Activated CD4-positive, alpha-beta T cell treated with anti-CD3 and anti-CD28 coated beads for 24 hours (primary cell): ENCODE measurements at places on chromosomes 2 and 18.

DNA sequence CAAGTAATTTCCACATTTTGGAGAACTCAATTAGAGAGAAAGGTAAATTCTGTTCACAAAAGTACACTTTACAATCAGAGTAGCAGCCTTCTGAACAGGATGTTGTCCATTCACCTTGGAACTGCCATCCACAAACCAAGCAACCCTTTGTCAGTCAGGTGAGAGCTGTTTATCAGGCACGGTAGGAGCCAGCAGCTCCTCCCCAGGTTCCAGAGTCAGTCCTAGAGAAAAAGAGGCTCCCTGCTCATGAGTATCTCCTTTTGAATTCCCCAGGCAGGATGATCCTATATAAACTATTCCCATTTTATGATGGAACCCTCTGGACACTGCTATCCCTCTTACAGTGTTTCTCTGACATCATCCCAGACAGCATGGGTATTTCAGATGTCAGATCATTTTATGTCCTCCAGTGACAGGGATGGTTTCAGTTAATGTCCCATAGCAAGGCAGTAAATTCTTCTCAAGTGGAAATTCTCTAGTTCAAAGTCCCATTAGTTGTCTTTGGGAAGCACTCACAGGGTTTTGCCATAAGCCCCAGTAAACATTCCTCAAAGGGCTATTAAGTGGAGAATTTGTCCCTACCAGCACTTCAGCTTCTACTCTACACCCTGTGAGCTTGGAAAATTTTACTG is 34.5 kb upstream of the CSRNP3 start:
- DNase-seq, result no peak

GRCh38 chr2:37464067-37464466 is 119.6 kb downstream of the QPCT start:
- no peak for DNase-seq

DNA sequence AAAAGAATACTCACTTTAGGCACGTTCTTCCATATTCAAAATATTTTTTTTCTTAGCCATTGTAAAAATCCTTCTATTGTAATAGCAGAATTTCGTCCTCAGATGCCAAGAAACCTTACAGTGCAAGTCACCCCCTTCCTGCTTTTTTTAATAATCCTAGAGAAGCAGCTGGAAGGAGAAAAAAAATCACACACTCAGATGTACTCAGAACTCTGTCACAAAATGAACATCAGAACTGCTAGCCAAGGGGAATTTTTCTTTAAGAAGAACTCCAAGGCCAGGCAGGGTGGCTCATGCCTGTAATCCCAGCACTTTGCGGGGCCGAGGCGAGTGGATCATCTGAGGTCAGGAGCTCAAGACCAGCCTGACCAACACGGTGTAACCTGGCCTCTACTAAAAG is 127.3 kb upstream of the SPATS2L start:
- no peak for DNase-seq

- DNase-seq, result peak; percentile 40
These were observed 22.7 kb downstream of the GPR55 start for GRCh38 chr2:230902180-230902899.

- no peak for DNase-seq
These were observed 11.6 kb upstream of the RPE start for GRCh38 chr2:209990838-209991237.

DNA sequence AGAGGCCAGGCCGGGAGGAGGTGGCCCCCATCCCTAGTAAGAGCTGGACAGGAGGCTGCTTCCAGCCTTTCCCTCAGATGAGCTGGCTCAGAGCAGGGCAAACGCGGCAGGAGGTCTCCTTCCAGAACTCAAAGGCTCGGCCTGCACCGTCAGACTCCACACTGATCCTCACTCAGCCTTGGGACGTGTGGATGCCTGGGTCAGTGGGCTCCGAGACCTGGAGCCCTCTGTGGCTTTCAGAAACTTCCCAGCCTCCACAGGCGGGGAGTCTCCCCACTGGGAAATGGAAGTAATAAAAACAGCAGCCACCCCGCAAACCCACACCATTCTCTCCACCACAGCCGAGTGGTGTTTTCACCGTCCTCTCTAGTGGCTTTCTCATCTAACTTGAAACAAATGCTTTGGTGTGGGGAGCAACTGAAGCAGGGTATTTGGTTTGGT is 54.3 kb downstream of the INPP5D start:
- no peak for DNase-seq

DNA sequence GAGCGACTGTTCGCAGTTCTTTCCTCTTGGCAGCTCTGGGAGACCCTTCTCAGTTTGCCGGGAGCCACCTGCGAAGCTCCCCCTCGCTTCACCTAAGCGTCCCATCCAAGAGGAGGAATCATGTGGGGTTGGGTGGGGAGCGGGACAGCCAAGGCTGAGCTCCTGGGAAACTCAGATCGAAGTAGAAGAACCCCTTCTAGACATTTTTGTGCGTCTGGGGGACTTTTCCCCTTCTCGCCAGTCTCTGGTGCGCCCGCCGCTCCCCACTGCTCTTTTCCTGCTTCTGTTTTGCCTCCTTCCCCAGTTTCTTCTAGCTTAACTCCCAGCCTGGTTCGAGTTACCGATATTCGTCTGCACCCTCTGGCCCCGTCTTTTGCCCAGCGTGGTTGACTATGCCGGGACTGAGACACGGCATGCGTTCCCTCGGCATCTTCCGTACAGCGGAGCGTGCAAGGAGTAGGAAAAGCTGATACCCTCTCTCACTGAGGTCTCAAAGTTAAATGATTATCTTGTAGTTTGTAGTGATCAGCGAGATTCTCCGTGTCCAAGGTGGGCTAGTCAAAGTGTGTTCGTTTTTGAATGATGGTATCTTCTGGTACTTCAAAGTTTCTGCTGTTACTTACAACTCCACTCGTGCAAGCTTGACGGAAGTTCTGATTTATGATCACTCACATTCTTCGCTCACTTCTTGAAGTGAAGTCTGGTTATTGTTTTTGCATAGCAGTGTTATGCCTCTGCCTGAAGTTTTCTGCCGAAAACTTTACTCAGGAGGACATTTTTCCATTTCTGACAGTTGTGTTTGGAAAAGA is 664 bp downstream of the CAMKMT start:
- DNase-seq, result peak; percentile 6

DNA sequence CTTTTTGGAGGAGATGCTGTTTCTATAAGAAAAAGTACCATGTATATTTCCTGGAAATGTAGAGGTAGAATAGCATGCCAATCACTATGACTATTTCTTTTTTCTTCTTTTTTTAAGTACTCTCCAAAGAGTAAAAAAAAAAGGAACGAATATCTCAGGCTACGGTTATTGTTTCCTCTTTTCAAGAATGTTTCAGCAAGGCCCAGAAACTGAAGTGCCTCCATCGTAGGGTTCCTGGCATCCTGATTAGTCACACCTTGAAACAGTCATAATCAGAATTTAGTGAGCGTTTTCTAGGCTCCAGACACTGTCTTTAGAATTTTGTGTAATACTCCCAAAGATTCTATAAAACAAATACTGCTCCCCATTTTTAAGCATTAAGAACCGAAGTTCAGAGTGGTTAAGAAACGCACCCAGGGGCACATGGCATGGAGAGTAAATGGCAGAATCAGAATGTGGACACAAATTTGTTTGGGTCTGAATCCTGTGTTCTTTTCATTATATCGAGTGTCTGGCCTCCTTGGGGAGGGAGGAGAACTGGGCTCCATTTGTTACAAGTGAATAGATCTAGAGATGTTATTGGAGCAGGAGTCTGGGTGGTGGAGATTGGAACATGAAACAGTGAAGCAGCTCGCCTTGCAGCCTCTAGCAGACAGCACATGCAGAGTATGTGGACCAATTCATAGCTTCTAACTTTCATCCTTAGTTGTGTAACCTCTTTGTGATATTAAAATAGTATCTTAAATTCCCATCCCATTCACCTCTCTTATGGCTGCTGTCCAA is 26.7 kb downstream of the ZEB2 start:
- DNase-seq, result no peak

GRCh38 chr18:11136241-11136640 is 13.1 kb downstream of the PIEZO2 start:
- no peak for DNase-seq

GRCh38 chr18:11383381-11383780 is 226.0 kb upstream of the SLC35G4 start:
- DNase-seq, result no peak

DNA sequence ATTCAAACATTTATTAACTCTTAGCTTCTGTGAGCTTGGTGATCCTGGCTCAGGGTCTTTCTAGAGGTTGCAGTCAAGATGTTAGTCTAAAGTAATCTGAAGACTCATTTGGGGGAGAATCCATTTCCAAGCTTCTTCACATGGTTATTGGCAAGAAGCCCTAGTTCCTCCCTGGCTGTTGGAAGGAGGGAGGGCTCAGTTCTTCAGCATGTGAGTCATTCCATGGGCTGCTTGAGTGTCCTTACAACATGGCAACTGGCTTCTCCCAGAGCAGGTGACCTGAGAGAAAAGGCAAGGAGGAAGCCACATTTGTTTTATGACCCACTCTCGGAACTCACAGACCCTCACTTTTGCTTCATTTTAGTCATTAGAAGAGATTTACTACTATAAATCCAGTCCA is 10.6 kb upstream of the C2orf74 start:
- no peak for DNase-seq

DNA sequence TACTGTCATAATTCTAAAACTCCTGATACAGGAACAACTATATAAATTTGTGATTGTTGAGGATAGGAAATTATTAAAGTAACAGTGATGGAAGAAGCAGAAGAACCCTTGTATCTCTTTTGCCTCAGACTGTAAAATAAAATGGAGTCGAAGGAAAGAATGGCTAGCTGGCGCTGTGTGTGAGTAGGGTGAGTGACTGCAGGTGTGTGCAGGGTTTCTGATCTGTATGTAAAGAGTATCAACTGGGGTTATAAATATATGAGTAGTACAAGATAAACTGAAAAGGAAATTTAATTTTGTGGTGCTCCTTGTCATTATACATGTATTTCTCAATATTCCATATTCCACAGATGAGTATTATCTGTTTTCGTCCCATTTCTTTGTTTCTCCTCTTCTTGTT is 15.2 kb downstream of the POLI start:
- DNase-seq, result no peak

GRCh38 chr2:14572633-14573032 is 59.9 kb upstream of the LRATD1 start:
- DNase-seq, result no peak

DNA sequence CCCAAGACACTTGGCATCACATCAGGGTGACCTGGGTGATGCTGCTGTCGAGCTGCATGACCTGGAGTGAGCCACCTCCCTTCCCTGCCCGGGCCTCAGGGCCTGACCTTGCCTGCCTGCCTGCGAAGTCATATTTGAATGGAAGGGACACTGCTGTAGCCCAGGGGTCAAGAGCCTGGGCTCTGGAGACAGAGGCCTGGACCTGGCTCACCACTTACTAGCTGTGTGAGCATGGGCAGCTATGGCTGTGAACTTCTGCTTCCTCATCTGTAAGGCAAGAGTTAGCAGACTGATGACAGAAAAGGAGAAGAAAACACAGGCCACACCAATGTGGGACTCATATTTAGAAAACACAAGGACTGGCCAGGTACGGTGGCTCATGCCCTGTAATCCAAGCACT is 118.7 kb downstream of the ZFP36L2 start:
- DNase-seq, result no peak

- no peak for DNase-seq
These were observed 84.4 kb upstream of the DYNAP start for GRCh38 chr18:54506516-54507261.

DNA sequence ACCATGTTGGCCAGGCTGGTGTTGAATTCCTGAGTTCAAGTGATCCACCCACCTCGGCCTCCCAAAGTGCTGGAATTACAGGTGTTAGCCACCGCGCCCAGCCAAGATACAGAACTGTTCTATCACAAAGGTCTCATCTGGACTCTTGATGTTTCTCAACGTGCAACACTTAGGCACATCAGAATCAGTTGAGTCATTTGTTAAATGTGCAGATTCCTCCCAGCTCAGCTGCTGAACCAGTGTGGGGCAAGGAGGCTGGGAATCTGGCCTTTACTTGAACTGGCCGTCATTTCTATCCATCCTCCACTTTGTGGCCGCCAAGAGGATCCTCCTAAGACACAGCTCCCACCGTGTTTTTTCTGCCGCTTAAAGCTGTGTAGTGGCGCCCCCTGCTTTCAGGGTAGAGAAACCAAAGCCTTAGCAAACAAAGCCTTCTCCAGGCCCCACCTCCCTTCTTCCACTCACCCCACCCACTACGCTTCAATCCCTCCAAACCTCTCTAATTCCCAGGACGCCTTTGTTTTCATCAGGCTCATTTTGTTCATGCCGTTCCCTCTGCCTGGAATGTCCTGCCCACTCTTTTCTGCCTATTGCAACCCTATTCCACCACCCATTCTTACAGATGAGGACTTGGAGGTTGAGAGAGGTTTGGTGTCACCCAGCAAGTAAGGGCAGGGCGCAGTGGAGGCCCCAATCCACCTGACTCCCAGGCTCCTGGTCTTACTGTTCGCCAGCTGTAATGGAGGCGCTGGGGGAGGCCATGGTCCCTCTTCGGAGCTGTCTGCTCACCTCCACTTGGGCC is 776 bp upstream of the SPEG start:
- DNase-seq, result peak; percentile 25

- no peak for DNase-seq
These were observed 196.0 kb upstream of the HDAC4 start for GRCh38 chr2:239596792-239597191.

GRCh38 chr18:35775887-35776286 is 194.3 kb downstream of the GALNT1 start:
- DNase-seq, result no peak

DNA sequence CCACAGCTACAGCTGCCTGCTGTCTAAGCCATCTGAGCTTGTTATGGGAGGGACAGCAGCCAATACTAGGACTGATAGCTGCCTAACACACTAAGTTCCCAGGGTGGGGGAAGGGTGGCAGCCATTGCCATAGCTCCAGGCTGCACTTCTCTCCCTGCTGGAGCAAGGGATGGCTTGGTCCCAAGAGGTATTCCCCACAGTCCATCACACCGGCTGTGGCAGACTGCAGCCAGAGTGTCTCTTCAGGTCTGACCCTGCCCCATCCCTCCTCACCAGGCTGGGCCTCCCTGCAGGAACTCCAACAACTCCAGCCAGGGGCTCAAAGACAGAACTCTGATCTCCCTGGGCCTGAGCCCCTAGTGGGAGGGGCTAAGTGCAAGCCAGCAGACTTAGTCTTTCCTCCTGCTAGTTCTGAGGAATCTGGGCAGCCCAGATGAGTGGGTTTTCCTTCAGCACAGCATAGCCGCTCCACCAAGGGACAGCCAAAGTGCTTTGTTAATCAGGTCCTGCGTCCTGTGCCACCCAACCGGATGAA is 632.1 kb downstream of the SOCS6 start:
- DNase-seq, result no peak

DNA sequence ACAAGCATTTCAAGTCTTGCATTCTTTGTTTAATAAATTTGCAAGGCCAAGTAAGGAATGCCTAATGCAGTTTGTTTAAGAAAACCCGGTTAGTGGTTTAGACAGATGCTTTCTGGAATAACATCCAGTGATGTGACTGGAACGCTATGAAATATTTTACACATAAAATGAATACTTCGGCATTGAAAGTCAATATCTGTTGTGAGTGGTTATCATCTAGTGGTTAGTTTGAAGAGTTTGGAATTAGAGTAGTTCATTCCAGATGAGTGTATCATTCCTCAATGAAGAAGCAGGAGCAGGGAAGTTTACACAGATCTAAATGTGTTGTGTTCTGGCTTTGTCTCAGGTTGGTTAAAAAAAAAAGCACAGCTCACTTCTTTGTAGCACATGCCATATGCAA is 608.0 kb upstream of the PIK3C3 start:
- no peak for DNase-seq
